Smooth muscle cell of the brain vasculature (primary cell): ENCODE measurements at places on chromosomes 12 and 14.

DNA sequence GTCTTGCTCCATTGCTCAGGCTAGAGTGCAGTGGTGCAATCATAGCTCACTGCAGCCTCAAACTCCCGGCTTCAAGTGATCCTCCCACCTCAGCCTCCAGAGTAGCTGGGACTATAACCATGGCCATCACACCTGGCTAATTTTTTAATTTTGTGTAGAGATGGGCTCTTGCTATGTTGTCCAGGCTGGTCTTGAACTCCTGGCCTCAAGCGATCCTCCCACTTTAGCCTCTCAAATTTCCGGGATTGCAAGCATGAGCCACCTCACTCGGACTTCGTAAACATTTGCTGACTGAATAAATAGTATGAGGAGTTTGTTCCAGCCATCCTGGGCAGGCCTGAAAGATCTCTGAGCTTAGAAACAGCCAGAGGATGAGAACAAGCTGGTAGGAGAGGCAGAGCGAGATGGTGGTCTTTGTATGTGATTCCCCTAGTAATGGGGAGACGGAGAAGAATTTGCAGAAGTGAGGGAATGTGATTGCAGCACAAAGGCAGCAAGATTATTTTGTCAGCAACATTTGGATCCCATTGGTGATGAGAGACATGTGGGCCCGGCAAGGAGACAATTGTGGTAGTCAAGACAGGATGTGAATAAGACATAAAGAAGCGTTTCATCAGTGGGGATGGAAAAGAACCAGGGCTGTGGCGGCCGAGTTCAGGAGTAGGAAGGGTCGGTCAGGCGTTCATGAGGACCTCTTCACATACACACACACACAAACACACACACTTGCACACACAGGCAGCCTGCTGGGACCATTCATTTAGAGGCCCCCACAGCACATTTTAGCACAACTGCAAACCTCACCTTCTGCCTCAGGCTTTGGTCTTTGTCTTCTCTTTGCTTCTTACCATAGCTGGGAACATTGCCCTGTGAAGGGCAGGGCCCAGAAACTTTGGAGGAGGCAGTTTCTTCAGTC, 155.5 kb downstream of the ZFP36L1 start:
- DNase-seq: no peak

- DNase-seq: no peak
Observed at GRCh38 chr12:27982385-27982784, 9.9 kb upstream of the PTHLH start.

DNA sequence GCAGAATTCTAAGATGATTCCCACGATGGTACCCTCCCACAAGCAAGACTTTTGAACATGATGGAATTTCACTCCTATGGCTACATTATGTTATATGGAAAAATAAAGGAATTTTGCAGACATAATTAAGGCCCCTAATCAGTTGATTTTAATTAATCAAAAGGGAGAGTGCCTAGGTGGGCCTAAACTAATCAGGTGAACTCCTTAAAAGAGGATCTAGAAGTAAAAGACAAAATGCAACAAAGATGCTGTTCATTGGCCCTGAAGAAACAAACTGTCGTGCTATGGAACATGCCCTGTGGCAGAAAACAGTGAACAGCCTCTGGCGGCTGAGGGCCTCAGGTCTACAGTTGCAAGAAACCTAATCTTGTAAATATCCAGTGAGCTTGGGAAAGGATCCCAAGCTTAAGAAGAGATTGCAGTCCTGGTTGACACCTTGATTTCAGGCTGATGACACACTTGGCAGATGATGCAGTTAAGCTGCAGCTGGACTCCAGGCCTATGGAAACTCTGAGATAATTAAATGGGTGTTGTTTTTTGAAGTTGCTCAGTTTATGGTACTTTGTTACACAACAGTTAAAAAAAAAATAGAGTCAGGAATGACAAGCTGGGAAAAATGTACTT, 13.8 kb downstream of the TMCC3 start:
- DNase-seq: no peak

DNA sequence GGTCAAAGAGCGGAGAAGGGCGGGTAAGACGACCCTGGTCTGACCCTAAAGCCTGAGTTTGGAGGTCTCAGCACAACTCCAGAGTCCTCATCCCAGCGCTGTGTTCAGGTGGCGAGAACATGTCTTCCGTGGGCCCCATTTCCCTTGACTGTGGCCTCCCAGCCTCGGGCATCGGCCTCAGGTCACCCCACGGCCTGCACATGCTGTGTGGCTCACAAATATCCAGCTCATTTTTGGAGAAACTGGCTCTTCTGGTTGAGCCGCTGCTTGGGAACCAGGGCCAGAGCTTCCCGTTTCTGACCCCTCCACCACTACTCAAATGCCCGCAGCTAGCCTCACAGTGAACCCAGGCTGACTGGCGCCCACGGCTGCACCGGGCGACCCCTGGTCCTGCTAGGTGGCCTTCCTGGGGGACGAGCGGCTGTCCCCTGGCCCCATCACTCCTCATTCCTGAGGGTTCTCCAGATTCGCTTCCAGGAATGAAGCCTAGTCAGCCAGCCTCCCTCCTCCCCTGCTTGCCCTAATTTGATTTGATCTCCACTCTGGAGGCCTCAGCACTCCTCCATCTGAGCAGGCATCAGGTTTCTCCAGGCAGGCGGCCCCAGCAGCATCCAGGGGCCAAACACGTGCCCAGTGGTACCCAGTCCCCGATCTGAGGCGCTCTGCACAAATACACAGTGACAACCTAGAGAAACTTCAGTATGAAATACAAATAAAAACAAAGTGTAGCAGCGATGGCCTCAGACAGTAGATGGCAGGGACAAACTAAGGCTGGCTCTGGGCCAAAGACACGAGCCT, 4.7 kb downstream of the P2RX2 start:
- no peak for DNase-seq

DNA sequence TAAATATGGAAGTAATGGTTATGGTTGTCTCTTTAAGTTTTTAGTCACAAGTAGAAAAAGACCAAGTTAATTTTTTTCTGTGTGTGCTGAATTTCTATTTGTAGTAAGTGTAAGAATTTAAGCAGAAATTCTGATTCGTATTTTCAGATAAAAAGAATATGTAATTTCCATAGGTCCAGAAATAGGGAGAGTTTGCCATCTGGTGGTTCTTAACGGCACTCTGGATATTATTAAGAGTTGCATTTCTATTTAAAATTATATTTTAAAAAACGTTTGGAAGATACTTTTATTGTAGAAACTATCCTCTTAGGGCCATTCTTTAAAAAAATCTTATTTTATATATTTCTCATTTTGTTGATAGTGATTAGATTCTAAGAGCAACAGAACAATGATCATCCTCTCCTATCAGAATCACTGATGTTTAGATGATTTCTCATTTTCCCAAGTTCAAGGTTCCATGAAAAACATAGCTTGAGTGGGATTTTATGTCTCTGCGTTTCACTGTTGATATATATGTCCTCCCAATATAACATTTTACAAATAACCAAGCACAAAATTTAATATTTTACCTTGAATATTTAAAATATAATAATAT, 88.3 kb downstream of the LRRK2 start:
- no peak for DNase-seq

GRCh38 chr12:93500667-93501066, 33.4 kb downstream of the MRPL42 start:
- DNase-seq: no peak

- DNase-seq: no peak
Observed at GRCh38 chr14:93056166-93056839, 59.4 kb downstream of the ITPK1 start.

DNA sequence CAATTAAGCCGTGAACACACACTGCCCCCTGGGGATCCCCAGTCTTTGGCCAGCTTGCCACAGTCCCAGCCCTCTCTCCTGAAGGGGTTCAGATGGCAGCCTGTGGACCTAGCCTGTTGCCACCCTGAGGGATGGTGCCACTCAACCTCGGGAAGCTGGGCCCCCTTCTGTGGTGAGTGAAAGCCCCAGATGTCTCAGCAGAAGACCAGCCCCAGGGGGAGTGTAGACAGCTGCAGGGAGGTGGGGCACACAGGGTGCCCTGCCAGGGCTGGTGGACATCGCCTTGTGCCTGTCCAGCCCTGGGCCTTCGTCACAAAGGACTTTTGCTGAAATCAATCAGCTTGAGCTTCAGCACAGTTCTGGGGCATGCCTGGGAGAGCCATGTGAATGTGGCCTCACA, 32.4 kb downstream of the C14orf132 start:
- no peak for DNase-seq

DNA sequence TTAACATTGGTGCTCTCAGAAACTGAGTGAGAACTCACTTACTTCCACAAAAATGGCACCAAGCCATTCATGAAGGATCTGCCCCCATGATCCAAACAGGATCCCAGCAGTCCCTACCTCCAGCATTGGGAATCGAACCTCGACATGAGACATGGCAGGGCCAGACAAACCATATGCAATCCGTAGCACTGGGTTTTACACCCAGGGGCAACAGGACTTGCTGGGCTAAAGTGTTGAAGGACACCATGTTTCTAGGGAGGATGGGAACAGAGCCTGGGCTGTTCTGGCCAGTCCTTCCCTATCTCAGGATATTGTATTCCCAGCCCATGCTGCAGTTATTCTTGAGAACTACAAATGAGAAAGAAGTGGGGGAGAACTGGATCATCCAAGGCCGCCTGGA, 36.6 kb downstream of the SERPINA3 start:
- DNase-seq: no peak

DNA sequence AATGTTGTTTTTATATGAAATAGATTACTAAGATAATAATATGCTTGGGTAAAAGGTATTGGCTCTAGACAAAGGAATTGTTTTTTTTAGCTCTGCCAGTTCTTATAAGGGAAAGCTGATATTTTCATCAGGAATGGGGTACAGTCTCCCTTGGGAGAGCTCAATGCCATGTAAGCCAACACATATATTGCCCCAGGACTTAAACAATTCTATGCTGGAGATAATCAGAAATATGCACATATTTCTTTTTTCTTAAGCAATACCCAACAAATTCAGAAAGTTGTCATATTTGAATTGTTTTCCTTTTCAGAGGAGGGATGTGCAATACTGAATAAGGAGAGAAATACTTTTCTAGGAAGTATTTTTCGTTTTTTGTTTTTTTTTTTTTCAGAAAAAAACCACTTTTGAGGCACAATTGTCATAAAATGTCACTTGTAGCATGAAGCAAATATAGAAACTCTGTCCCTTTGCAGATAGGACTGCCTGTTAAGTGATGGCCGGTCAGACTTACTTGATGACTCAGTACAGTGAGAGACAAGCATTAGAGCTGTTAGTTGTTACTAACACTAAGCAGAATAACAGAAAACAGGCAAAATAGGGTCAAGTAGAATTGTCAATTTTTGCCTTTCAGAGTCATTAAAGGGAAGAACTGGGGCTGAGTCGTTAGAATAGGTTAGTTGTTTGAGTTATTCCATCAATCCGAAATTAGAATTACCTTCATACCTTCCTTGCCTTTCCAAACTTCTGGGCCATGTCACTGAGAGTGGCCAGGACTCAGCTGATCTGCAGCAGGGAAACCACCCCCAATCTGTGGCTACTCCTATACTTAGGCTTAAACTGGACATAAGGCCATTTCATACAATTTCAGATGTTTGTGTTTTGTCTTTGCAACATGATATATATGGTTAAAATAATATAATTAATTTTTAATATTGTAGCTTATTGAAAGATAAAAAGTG, 168.1 kb downstream of the SLC38A4 start:
- no peak for DNase-seq

DNA sequence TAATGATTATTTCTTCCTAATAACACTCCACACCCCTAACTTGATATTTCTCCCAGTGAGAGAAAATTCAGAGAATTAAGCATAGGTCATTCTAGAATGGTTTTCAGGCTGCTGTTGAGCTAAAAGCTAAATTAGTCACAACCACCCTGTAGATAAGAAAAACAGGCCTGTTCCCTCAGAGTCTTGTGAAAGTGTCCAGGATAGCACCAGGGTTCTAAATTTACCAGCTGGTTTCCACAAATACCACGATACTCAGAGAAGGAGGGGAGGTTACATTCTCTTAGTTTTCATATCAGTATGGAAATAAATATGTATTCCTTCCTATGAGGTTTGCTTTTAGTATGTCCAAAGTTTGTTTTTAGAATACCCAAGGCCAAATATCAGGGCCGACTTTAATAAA, 66.0 kb upstream of the YARS2 start:
- DNase-seq: no peak

- no peak for DNase-seq
Observed at GRCh38 chr14:101780887-101781239, 19.4 kb downstream of the PPP2R5C start.

- DNase-seq: no peak
Observed at GRCh38 chr12:113479216-113479589, 7.5 kb upstream of the LHX5 start.

DNA sequence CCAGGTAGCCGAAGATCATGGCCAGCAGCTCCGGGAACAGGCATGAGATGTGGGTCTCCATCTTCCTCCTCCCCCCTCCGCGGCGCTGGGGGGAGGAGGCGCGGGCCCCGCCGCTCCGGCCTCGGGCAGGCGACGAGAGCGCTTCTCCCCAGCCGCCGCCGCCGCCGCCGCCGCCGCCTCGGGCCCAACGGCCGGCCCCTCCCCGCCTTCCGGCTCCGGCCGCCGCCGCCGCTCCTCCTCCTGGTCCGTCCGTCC, 448 bp downstream of the FBXL14 start:
- DNase-seq: no peak
